ENCODE measurements at places on chromosomes 16 and 17.

DNA sequence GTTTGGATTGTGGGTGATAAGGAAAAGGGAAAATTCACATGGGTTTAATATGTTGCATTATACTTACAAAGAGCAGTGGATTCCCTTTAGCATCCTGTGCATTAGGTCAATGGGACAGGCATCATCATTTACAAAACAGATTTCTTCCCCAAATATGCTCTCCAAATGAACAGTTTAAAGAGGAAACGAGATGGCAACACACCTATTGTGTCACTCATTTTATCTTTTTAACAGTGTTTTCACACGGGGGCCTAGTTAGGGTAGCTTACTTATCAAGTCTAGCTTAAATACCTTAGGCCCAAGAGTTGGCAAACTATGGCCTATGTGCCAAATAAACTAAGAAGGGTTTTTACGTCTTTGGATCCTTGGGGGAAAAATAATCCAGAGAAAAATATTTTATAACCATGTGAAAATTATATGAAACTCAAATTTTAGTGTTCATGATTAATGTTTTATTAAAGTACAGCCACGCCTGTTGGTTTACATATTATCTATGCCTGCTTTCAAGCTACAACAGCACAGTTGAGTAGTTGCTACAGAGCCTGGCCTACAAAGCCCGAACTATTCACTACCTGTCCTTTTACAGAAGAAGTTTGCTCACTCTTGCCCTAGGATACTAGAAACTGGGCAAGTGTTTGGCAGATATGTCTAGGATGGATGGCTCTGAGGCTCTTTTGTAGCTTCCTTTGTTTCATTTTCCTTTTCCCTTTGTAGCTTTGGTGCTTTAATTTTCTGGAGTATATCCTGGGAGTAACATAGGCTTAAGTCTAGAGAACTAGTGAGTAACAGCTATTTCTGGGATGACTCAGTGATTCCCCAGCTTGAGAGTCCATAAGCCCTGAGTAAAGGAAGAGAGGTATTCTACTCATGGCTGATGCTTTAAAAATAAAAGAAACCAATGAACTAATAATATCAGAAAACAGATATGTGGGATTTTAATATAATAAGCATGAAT is 12.4 kb downstream of the NUP93 start:
- DNase-seq = no peak

GRCh38 chr17:44996304-44996703 is 28.2 kb upstream of the C1QL1 start:
- no peak for DNase-seq

GRCh38 chr16:6110346-6110745 is 1012.8 kb upstream of the EEF2KMT start:
- DNase-seq = no peak

DNA sequence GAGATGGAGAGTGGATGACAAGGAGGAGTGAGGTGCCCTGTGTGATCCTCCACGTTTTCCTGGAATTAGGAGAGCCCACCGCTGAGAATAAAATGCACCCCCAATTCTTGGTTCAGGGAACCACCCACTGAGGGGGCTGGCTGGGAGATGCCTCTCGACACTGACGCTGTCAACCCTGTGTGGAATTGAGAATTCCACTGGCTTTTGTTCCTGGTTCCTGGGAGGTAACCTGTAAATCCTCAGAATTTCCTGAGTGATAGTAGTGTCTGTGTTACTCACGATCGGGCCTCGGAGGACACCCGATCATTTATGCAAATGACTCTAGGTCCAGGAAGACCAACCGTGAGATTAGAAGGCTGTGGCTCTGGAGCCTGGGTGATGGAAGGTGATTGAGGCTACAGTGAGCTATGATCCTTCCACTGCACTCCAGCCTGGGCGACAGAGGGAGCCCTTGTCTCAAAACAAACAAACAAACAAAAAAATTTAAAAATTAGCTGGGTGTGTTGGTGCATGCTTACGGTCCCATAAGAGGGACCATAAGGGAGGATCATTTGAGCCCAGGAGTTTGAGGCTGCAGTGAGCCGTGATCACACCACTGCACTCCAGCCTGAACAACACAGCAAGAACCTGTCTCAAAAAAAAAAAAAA is 11.7 kb upstream of the PRPSAP1 start:
- no peak for DNase-seq

GRCh38 chr16:19393226-19394111 is 24.2 kb upstream of the TMC5 start:
- DNase-seq = no peak

- no peak for DNase-seq
These were observed 31.7 kb upstream of the DHX40 start for GRCh38 chr17:59533694-59534093.

DNA sequence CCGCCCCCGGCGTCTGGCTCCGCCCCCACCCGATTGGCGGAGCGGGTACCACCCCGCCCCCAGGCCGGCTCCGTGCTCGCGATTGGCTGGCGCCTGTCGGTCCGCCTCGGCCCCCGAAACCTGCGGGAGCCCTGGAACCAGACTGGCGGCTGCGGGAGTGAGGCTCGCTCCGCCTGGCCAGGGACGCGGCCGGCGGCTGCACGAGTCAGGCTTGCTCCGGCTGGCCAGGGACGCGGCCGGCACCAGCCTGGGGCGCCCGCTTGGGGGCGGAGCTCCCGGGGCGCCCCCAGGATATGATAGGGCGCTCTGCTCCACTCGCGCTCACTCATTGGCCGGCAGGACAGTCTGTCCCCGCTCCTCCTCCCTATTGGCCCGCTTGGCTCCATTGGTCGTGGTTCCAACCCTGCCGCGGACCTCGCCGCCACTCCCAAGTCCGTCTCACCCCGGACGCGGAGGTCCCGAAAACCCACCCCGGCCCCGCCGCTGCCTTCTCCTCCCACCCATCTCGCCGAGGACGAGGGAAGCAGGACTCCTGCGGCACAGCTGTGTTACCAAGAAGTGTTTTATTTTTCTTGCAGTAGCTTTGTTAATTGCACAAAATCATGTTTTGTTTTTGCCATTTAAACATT is 340 bp upstream of the ROGDI start:
- DNase-seq = peak; percentile 87

DNA sequence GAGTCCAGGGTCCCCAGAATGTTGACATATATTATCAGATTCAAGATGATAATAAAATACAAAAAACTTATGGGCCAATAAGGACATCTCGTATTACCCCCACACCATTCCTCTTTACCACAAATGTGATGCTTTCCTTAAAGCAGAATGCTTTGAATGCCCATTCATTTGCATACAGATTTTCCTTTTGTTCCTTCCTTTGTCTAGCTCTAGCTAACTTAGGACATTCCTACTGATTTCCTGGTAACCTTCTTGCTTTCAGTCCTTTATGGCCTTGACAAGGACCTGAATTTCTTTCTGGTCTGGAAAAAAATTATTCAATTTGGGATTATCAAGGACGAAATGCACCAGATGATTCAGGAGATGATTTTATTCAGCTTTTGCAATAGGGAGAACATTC is 304.0 kb downstream of the TMEM114 start:
- no peak for DNase-seq

DNA sequence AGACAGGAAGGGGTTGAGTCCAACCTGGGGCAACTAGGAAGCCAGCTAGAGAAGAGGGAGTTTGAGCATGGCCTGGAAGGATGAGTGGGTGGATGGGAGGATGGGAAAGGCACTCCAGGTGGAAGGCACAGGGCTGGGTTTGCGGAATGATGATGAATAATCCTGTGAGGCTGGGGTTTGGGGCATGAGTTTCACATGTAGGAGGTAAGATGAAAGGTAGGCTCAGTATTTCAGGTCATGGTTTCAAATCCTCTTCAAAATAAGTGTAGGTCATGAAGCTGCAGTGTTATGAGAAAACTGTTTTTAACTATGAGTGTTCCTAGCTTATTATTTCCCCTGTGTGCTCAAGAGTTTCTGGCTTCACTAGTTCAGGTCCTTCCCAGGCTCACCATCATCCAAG is 130.3 kb downstream of the SKAP1 start:
- no peak for DNase-seq

GRCh38 chr16:86231996-86232350 is 278.4 kb upstream of the FOXF1 start:
- DNase-seq = no peak

GRCh38 chr17:3796110-3796821 is 4.7 kb downstream of the ITGAE start:
- no peak for DNase-seq

DNA sequence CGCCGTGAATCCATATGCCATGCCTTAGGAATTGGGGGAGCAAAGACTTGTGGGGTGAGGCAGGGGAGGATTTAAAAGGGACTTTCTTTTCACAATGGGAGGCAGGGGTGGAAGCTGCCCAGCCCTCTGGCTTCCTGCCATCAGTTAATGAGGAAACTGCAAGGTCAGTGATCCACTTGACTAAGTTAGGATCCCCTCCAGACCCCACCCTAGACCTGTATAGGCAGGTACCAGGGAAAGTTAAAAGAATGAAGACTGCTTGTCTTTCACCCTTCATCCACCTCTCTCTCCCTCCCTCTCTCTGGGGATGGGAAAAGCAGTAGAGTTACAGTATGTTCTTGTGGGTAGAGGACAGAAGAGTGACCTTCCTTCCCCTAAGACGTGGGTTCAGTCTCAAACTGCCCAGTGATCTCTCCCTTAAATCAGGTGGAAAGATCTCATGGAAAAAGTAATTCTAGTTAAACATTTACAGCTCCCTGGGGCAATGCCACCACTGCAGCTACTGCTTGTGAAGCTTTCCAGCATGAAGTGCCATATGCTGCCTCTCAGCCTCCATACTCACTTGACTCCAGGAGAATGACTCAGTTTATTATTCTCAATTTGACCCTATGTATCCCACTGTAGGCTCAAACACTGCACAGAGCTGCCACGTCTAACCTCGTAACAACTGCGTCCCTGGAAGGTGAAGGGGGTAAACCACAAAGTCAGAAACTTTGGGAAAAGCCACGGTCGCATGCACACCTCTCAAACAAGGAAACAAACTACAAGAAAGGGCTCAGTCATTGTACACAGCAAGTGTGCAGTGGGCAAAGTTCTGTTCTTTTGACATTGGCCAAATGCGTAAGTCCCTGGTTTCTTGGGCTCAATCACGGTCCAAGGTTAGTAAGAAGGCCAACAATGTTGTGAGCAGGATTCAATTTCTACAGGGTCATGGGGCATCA is 1.2 kb downstream of the COA3 start:
- no peak for DNase-seq
